ENCODE measurements at places on chromosomes 7 and 10.

- no peak for DNase-seq
Observed at GRCh38 chr7:87127019-87127418, 25.2 kb upstream of the DMTF1 start.

DNA sequence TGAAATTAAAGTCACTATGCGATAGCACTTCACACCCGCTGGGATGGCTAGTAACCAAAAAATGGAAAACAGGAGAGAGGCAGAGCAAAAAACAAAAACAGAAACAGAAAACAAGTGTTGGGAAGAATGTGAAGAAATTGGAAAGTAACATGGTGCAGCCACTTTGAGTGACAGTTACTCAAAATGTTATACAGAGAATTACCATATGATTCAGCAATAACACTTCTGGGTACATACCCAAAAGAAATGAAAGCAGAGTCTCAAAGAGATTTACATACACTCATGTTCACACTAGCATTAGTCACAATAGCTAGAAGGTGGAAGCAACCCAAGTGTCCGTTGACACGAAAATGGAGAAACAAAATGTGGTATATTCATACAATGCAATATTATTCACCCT, 88.6 kb upstream of the KCNIP2 start:
- DNase-seq = no peak

DNA sequence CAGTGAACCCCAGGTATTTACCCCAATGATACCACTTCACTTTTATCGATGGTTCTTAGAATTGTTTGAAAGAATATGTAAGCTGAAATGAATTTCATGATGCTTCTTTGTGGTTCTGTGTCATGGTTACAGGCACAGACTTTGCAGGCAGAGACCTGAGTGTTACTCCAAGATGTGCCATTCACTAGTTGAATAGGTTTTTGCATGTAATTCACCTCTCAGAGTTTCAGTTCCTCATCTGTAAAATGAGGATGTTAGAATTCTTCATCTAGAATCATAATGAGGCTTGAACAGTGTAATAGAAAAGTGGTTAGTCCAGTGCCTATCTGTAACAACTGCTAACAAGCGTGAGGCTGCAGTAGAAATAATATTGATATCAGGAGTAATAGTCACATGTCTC, 54.6 kb downstream of the VSTM2A start:
- no peak for DNase-seq

DNA sequence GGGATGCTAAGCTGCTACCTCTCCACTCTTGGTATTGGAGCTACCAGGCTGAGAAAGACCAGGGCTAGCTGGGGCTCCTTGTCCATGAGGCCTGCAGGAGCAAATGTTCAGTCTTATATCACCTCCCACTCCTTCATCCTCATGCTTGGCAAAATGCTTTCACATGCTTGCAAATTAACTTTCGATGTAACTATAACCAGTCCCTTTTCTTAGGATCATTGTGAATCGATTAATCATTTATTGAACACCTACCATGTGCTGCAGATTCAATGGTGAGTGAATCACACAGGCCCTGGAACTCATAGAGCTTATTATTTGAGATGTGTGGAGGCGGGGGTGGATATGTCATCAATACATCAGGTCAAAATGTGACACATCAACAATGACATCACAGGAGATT, 138.6 kb downstream of the EMX2 start:
- no peak for DNase-seq

- DNase-seq = no peak
Observed at GRCh38 chr7:7568553-7568952, 1.9 kb downstream of the MIOS start.

DNA sequence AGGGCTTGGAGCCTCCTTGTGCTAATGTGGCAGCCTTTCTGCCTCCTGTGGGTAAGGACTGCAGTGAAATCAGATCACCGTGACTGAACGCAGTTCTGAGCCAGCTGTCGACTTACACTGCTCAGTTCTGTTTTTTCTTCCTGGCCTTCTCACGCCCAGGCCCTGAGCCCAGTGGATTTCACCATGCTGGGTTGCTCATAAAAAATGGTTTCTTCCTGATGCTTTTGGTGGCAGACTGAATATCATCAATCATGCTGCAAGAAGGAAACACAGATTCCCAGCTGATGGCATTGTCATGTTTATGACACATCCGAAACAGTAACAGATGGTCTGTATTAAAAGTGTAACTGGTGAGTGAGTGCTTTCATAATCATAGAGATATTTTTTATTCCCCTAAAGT, 389.6 kb downstream of the GALNT17 start:
- DNase-seq = no peak

- DNase-seq = no peak
Observed at GRCh38 chr10:77552252-77552651, 85.4 kb downstream of the KCNMA1 start.

- no peak for DNase-seq
Observed at GRCh38 chr7:89232-90019, 102.9 kb upstream of the FAM20C start.

DNA sequence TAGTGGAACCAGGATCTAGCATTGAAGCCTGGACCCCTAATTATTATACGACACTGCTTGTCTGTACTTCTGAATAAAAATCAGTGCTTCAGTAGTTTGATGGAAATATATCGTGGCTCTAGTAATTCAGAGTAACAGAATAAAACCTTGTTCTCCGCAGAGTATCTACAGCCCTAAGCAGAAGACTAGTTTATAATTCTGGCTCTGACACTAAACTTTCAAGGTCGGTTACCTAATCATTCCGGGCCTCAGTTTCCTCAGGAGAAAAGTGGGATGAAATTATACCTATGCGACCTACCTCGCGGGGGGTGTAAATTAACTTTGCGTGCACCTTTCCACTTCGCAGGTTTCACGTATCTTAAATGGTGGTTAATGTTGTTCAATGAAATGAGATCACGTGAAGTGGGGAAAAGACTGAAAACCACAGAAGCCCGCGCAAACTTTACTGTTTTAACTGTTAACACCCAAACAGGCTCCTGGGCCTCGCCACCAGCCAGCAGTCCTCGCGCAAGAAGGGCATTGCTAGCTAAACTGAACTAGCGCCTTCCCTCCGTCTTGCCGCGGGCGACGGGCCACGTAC, 615 bp downstream of the THAP5 start:
- DNase-seq = no peak

DNA sequence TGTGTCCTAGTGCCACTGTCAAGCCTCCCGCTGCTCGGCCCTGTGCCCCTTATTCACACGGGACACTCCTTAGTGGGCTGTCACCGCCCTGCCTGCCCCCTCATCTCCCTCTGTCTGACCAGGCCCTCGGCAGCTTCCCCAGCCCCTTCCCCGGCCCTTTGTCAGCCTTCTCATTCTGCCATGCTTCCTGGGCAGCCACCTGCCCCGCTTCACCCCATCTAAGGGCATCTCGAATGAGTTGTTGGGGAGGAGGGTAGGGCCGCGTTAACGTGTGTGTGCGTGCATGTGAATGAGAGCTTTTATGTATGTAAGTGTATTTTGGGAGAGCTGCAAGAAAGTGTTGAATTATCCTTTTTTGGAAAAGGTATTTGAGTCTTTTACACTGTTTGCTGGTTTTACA, 49.7 kb downstream of the GTF2I start:
- DNase-seq = no peak

DNA sequence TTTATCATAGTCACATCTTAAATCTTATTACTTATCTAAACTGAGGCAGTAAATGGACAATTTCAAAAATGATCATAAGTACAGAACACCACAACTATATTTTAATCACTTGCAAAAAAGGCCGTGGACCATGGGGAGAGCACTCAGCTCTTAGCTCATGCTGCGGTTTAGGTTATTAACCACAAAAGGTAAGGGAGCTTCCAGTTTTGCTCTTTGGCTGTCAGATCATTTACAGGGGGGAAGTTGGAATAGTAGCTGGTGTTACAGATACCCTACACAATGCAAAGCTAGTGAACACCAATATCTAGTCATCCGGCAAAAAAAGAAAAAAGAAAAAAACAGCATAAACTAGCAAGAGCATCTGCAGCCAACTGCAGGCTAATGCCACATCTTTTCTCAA, 147.0 kb downstream of the BBS9 start:
- DNase-seq = no peak

GRCh38 chr7:47415318-47416212, 166.3 kb downstream of the TNS3 start:
- no peak for DNase-seq

DNA sequence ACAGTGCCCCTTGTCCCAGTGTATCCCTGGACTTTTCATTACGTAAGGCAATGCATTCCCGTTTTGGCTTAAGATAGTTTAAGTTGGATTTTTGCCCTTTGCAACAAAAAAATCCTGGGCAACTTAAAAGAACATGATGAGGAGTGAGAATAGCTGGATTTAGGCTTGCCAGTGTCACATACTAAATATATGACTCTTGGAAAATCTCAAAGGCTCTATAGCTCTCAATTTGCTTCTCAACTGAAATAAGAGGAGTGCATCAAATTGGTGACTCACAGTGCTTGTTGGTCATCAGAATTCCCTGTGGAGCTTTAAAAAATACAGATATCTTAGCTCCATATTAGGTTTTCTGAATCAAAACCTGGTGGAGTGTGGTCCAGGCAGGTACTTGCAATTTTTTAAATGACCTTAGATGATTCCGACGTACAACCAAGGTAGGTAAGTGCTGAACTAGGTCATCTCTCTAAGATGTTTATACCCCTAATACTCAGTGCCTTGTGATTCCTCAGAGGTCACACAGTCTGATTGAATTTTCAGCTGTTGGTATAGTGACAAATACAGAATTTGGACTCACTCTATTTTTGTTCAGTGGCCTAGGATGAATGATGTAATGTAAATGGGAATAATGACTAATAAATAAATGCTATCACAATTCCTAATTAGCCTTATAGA, 33.9 kb upstream of the ORC5 start:
- no peak for DNase-seq

- DNase-seq = no peak
Observed at GRCh38 chr10:59240582-59241183, 64.2 kb downstream of the PHYHIPL start.

- DNase-seq = no peak
Observed at GRCh38 chr10:19816411-19817230, at the start of gene PLXDC2. TSS of gene PLXDC2 (plus strand) at chr10:19816432.

DNA sequence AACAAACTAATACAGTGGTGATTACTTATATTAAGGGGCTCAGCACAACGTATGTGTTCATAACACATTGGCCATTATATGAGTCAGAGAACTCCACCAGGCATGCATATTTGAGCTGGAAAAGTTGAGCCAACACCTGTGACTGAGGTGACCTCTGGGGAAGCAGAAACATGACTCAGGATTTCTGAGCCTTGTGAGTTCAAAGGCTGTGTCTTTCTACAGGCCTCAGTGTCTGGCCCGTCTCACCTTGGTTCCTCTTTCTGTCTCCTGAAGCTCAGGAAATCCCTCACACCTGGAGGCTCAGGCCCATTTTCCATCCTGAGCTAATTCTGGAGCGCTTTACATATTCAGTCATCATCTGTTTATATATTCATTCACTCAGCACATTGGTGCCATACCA, 230.9 kb upstream of the AGK start:
- no peak for DNase-seq

- DNase-seq = no peak
Observed at GRCh38 chr7:1362301-1362700, 97.0 kb downstream of the MICALL2 start.

GRCh38 chr7:43459019-43459337, 123.9 kb upstream of the STK17A start:
- DNase-seq = no peak

DNA sequence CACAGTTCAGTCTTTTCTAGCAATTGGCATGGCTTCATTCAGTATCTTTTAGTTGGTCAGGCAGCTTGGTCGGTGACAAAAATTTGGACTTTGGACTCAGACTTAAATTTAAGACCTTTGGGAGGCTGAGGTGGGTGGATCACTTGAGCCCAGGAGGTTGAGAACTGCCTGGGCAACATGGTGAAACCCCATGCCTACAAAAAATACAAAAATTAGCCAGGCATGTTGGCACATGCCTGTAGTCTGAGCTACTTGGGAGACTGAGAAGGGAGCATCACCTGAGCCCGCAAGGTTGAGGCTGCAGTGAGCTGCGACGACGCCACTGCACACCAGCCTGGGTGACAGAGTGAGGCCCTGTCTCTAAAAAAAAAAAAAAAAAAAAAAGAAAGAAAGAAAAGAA, 19.5 kb upstream of the ITPRID1 start:
- DNase-seq = no peak

GRCh38 chr10:18737236-18737635, 78.0 kb downstream of the ARL5B start:
- DNase-seq = no peak

GRCh38 chr7:146645383-146645976, 528.9 kb downstream of the CNTNAP2 start:
- no peak for DNase-seq

Measured in effector CD8-positive, alpha-beta T cell (primary cell).